NCI-H2081 treated with DMSO at 0.1 percent for 48 hours (cell line): ENCODE measurements at places on chromosomes 5 and 9.

DNA sequence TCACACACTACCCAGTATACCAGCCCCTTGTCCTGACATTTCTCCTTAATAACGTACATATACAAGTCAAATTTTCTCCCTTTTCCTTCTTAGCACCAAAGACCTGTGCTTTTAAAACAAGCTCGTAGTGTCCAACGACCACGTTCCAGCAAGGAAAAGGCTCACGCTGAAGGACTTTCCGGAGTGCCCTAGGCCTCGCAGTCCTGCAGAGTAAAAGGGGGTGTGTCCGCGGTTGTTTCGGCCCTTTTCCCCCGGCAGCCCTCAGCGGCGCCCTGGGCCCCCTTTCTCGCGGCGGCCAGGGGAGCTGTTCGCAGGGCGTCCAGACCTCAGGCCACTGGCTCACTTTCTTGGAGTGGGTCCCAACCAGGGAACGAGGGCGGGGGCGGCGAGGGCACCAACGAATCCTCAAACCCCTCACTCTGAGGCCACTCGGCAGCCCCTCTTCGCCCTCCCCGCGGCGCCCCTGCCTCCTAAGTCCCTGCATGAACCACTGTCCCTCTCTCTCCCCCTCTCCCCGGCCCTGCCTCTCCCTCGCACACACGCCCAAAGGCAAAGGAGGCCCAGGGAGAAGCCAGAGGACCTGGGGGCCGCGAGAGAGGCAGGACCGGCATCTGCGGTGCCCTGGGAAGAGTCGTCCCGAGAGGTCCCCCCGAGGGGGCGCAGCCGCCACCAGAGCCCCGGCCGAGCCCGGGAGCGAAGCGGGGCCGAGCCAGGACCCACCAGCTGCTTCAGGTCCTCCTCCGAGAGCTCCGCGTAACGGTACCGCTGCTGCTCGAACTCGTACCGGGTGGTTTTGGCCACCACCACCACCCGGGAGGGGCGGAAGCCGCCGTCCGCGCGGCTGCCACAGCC, 720 bp downstream of the NADK2 start:
- DNase-seq = no peak

GRCh38 chr5:179166886-179167841, 107.0 kb downstream of the ZNF354C start:
- DNase-seq = no peak

DNA sequence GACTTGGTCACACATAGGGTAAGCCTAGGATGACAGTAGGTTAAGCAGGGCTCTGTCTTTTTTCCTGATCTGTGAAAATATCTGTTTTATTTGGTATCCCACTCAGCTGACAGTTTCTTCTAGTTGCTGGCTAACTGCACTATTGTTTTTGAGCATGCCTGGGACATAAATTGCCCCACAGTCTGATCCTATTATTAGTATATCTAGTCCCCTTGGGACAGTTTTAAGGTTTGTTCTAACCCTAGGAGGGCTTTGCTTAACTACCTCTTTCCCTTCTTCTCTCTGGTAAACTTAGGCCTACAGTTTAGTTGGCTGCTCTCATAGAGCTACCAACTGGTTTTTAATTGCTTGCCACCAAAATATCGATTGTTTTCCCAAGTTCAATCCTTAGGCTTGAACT, 446.6 kb downstream of the ARHGEF28 start:
- DNase-seq = no peak

DNA sequence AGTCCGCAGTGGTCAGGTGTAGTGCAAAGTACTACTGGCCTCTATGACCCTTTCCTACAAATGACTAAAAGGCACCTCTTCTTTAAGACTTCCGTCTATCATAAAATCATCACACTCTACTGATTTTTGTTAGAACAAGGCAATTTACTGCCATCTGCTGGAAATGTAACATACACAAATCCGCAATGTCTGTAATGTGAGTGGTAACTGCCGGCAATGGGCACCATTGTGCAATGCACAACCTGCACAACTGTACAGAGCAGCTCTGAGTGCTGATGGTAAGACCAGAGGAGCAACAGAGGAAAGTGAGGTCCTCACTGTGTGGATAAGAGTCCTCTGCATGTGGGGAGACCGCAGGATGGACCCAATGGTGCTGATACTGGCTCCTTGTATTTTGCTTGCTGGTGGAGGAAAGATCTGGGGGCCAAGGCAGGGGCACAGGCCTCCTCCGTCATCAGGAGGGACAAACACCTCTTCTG, 103.7 kb downstream of the ATPSCKMT start:
- DNase-seq = no peak

DNA sequence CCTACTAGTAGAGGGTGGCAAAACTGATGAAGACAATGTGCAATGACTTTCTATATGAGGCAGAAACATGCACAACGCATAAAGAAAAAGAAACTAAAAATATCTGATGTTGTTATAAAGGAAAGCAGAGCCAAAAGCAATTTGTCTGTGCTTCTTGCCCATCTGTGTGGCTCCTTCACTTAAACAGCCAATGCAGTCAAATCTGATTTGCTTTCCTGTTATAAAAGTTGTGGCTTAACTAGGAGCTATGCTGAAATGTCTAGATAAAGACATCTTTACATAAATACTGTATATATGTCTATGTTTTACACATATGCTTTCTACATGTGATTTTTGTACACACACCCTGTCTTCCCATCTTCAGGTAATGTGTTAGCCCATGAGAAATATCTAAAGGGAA, 508.2 kb downstream of the CETN3 start:
- DNase-seq = no peak

DNA sequence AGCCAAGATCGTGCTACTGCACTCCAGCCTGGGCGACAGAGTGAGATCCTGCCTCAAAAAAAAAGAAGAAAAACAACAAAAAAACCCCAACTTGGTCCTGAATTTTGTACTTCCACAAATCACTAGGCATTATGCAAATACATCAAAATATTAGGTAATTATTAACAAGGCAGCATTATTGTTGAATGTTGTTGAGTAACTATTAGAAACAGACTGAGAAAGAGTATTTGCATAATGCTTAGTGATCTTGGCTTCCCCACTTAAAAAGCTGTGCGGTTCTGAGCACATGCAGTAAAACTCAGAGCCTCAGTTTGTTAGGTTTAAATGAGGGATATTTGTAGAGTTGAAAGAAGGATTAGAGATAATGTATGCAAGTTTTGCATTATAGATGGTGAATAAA, 64.2 kb downstream of the SCAMP1 start:
- no peak for DNase-seq

DNA sequence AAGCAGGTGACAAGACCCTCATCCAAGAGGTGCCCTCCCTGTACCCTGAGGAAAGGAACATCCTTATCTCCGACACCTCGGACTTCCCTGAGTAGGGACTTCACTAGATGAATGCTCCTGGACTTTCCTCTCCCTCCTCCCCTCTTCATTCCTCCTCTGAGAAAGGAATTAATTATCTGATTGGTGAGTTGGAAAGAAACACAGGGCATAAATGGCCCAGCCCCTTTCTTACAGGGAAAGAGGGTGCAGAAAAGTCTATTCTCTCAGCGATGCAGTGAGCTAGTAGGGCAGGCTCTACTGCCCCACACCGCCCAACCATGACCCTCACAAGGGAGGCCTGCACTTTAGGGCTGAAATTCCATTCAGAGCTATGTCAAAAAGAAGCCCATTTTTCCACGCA, 87.5 kb downstream of the TTC39B start:
- DNase-seq = no peak

- DNase-seq = no peak
These were observed 56.7 kb downstream of the APC start for GRCh38 chr5:112794410-112794809.

DNA sequence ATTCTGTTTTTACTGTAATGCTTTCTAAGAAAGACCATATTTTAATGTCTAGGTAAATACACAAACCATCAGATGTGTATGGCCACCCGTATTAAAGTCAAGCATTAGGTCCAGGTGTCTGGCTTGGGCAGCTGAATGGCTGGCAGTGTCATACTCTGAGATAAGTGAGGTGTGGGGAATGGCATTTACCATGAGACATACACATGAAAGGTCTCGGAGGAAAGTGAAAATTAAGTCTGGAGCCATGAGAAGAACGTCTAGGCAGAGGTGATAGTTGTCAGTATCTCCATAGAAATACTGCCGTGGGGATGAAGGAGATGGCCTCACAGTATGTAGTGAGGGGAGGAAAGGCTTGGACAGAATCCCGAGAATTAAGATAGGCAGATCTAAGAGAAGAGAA, 164.3 kb downstream of the TLE4 start:
- DNase-seq = no peak

DNA sequence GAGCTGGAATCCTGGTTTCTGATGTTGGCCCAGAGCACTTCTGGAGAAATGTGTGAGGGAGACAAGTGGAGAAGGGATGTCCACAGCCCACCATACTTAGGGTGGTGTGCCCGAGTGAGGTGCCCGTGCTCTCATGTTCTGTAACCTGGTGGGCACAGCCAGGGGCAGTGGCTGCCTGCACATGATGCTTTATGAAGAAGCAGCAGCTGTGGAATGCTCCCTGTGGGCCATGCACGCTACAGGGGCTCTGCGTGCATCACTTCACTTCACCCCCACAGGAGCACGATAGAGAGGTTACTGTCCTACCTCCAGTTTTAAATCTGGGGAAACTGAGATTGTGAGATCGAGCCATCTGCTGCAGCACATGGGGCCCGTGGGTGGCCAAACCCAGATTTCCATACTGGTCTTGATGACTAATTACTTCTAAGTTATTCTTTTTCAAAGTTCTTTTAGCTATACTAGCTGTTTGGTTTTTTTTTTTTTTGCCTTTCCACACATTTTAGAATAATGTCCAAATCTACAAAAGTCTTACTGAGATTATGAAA, 441.6 kb downstream of the GADD45G start:
- DNase-seq = no peak

DNA sequence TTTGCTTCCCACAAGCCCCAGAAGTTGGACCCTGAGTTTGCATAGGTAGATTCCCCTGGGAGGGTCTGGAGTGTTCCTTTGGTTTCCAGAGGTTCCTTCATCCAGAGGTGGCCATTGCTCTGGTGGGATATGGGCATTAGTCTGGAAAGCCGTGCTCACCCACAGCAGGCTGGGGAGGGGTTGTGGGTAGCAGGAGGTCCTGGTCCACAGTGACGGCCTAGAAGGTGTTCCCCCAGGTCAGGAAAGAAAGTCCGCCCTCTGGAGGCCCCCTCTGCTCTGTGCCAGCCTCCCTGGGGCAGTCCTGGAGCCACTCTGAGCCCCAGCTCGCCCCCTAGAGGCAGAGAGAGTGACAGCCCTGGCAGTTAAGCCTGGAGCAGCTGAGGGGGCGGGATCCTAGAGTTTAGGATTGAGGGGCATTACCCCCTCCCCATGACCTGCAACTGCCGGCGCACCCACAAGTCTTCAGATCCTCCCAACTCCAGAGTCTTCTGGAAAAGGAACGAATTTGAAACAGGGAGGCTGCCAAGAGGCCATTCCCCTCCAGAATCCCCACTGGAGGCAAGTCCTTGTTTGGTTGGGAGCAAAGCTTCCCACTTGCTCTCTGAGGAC, 36.8 kb downstream of the NDST1 start:
- no peak for DNase-seq

DNA sequence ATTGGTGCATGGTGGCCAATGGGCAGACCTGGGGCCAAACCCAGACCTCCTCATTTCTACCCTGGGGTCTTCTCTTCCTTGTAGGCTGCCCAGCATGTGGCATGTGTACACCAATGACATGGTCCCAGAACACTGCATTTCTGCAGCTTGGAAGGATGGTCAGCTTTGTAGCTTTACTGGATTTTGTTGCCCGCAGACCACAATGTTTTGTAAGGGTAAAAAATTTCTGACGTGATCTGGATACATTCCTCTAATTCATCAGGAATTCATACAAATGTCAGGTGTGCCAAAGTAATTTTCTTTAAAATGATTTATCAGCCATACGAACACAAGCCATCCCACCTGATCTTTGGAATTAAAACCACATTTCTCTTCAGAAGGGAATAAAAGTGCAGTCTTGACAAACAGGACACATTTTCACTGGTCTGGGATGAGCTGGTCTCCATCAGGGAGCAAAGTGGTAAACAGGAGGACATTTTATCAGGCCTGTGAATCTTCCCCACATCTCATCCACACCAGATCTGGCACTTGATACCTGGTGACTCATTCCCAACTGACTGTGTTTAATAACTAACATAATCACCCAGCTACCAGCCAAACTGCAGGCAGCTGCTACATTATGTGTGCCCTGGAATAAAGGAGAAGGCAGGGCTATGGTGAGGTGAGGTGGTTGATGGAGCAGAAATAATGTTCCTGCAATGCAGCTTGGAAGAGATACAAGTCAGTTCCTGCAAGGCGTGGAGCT, 103.9 kb downstream of the SPOCK1 start:
- peak; percentile 20 for DNase-seq

DNA sequence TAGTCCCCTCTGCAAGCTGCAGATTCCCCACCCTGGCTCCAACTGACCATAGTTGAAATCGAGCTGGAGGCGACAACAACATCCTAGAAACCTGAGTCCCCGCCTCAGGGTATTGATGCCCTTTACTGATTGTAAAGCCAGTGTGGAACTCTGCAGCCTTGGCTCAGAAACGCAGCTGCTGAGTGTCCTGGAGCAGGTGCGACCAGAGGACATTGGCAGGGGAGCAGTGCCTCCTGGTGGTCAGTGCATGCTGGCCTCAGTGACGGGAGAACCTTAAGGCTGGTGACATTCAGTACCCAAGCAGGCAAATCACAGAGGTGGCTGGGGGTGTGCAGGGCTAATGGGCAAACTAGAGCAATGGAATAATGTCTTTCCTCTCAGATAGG, 20.4 kb upstream of the ZNF354B start:
- no peak for DNase-seq

- DNase-seq = no peak
These were observed 176.4 kb upstream of the ANKRD55 start for GRCh38 chr5:56409331-56410190.

DNA sequence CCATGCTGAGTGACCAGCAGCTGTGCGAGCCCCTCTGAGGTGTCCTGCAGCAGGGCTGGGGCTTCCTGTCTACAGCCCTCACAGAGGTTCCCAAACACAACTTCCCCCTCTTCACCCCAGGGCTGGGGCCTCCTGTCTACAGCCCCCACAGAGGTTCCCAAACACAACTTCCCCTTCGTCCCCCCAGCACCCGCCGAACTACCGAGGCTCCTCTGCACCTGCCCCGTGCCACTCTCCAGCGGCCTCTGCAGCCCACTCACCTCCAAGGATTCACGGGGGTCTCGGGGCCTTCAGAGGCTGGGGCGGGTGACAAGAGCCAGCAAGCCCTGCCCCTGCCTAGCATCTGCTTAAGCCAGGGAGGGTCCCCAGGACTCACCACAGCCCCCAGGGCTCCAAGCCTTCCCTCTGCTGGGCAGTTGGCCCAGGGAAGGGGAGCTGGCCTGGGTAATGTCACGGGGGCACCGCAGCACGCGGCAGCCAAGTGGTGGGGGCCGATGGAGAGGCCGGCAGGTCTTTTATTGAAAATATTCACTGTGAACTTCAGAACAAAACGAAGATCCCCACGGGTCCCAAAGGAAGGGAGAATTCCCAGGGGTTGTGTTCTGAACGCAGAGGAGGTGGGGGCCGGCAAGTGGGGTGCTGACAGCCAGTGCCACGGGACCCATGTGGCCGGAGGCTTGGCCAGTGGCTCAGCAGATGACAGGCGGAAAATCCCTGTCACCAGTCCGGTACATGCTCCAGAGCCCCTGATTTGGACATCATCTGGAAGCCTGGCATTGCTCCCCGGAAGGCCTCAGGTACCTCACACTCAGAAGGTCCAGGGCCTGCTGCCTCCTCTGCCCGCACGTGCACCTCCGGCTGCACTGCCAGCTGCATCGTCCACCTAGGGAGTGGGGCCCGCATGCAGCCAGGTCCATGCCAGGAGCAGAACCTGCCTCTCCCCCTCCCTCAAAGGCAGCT, 125.3 kb downstream of the ADAMTS2 start:
- no peak for DNase-seq

- DNase-seq = no peak
These were observed 30.9 kb downstream of the MEGF10 start for GRCh38 chr5:127321465-127321864.
